ENCODE measurements at places on chromosomes 5 and 9.

DNA sequence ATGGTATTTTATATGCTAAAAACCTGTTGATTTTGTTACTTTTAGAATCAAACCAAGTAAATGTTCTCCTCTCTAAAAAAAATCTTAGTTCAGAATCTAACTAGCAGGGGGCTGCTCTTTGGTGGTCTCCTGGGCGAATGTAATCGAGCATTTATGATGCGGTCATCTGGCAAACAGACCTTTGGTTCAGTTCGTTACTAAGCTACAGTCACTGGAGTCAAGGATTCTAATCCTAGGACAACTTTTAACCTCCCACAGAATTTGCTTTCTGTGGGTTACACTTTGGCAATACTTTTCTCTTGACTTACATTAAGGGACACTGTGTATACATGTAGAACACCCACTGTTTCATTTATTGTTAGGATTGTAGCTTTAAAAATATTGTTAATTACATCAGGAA lies 26.3 kb upstream of the FREM1 start:
- no peak for DNase-seq

- no peak for DNase-seq
Measured at GRCh38 chr9:81858657-81859430, 69.4 kb upstream of the SPATA31D4 start.

GRCh38 chr5:55114061-55114460 lies 11.6 kb downstream of the GZMA start:
- no peak for DNase-seq

DNA sequence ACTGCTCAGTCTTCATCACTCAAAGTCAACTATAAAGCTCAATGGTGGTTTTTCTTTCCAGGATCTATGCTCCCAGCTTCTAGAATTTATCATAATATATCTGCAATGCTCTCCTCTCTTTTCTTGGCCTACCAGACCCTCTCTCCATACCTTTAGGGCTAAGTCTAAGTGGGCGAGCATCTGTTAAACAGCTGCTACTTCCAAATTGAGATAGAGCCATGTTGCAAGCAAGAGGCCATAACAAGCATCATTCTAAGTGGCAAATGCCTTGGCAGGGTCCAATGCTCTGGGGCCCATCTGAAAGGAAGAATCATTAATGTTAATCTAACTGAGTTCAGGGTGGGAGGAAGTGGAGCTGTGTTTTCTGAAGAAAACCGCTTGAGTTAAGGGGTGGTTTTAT lies 324.0 kb downstream of the TLR4 start:
- DNase-seq, result no peak

DNA sequence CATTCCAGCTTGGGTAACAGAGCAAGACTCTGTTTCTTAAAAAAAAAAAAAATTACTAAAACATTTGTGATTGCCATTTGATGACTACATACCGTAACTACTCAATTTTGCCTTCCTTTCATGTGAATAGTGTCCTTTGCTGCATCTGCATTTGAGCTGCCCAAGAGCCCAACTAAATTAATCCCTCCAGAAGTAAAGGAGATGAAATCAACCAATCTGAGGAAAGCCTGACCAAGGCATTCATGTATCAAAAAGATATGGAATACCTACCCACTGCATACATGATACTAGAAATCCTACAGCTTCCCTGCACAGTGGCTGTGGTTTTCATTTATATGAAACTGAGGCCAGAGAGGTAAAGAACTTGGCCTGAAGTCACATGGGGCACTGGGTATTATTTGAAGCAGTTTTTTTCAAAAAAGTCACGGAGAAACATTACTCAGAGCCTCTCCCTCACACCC lies 177.5 kb downstream of the AOPEP start:
- no peak for DNase-seq

- no peak for DNase-seq
Measured at GRCh38 chr5:114223866-114224265, 138.0 kb upstream of the KCNN2 start.

- no peak for DNase-seq
Measured at GRCh38 chr9:84394036-84394435, 53.5 kb upstream of the SLC28A3 start.

GRCh38 chr5:158811350-158811749 lies 288.4 kb downstream of the EBF1 start:
- DNase-seq, result no peak

DNA sequence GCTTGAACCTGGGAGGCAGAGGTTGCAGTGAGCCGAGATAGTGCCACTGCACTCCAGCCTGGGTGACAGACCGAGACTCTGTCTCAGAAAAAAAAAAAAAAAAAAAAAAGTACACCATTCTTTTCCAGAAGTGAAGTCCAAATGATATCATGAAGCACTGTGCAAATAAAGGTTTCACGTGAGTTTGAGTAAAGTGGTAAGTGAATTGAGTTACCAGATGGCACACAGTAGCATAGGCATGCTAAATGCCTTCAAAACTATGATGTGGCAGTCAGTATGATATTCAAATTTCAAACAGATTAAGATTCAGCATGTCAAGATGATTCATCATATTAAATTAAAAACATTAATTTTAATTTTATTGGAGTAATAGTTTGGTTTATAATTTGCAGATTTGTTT lies 195.2 kb downstream of the TAF11L14 start:
- DNase-seq, result no peak

DNA sequence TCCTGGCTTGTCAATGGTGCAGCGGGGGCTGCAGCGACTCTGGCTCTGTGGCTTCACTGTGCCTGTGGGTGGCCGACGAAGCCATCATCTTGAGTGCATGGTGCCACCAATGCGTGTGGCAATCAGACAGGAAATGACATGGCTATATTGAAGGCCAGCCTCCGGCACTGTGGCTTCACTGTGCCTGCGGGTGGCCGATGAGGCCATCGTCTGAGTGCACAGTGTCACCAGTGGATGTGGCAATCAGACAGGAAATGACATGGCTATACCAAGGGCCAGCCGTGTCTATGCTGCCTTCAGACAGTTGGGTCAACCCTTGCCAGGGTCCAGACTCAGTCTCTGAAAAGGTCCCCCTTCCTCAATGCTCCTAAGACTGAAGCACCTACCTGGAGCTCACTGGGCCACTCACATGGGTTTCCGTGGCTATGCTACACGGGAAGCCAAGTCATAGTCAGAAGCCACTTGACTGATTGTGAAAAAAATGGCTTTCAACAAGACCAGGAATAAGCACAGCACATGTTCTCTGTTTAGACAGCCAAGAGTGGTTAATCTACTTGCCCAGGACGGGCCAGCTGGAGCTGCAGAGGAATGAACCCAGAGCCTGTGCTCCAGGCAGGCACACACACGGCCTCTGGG lies 67.5 kb upstream of the S1PR3 start:
- DNase-seq, result no peak

DNA sequence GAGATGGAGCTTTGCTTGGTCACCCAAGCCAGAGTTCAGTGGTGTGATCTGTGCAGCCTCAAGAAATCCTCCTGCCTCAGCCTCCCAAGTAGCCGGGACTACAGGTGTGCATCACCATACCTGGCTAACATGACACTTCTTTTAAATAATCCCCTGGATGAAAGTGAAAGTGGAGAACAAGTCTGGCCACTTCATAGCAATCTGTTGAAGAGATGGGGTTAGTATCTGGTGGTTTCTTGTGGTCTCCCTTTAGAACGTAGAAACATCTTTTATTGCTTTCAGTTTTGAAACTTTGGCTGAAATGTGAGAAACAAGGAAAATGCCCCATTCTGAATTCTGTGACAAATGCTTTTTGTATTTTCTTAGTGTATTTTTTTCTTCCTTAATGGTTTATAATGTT lies 452.5 kb upstream of the RIOK2 start:
- no peak for DNase-seq

GRCh38 chr9:105254226-105254625 lies 9.8 kb downstream of the SLC44A1 start:
- no peak for DNase-seq

- DNase-seq, result no peak
Measured at GRCh38 chr5:152953788-152954483, 536.5 kb upstream of the GRIA1 start.

DNA sequence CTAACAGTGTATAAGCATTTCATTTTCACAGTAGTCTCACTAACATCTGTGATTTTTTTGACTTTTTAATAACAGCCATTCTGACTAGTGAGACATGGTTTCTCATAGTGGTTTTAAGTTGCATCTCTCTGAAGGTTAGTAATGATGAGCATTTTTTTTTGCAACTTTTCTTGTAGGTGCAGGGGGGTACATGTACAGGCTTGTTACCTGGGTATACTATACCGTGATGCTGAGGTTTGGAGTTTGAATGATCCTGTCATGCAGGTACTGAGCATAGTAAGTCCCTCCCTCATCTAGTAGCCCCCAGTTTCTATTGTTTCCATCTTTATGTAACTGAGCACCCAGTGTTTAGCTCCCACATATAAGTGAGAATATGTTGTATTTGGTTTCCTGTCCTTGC lies 444.6 kb upstream of the DAB2 start:
- DNase-seq, result no peak

- DNase-seq, result no peak
Measured at GRCh38 chr9:79953908-79954307, 382.1 kb downstream of the TLE4 start.

DNA sequence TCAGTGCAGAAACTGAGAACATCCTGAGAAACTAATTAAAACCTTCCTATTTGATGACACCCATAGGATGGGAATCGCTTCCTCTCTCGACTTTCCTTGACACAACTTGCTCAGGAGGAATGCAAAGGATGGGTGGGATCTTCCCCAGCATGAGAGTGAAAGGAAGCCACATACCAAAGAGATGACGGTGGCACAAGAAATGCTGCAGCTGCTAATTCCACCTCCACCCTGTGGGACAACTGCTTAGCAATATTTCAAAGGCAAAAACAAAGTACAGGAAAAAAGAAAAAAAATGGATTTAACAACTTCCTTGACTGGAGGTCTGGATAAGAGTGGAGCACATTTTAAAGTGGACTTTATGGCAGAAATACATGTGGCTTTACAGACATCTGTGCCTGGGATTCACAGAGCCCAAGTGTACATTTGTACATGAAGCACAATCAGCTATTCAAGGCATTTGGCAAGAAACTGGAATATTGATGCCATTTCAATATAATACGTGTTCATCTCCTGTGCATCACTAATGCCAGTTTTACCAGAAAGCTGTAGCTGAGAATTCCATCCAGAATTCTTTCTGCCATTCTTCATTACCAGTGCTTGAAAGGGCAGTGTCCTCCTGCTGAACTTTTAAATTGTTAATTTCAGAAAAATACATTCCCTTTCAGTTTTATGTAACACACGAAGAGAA lies 359.2 kb upstream of the ACTBL2 start:
- no peak for DNase-seq

GRCh38 chr9:87842878-87843585 lies 39.6 kb upstream of the SPATA31E1 start:
- DNase-seq, result no peak

DNA sequence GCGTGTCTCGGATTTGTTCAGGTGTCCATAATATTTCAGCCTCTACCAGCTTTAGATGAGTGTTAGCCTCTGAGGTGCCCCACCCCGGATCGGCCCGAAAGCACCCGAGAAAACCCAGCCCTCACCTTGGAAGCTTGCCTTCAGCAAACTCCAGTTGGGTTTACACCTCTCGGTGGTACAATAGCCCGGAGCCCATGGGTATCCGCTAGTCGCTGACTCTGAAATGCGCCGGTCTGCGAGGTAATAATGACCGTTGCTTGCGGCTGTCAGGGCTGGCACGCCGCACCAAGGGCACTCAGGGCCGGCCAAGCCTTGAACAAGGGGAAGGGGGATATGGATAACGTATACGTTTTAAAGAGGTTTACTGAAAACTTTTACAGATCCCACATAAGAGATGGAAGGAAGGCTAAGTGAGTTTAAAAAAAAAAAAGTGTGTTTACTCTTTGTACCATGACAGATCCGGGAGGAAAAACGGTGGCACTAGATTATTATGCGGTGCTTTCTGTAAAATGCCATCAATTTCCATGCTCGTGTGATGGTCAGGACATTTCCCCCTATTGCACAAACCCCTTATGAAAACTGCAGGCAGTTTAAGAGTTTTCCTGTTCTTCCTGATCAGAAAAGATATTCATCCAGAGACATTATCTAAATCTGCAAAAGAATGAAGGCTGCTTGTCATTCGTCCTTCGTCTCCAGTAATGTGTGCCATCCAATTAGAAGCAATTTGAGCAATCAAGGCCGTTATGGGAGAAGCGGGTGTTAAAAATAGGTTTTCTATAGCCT lies 124.2 kb downstream of the TMEM161B start:
- no peak for DNase-seq

GRCh38 chr5:149605354-149605997 lies 24.2 kb downstream of the ARHGEF37 start:
- DNase-seq, result no peak

- no peak for DNase-seq
Measured at GRCh38 chr9:6029604-6030274, 14.3 kb upstream of the RANBP6 start.

GRCh38 chr9:112861638-112862555 lies 28.8 kb downstream of the SLC46A2 start:
- peak; percentile 58 for DNase-seq

- DNase-seq, result peak; percentile 18
Measured at GRCh38 chr9:134321946-134322741, 4.1 kb upstream of the RXRA start.

GRCh38 chr5:129120158-129120581 lies 25.6 kb downstream of the ISOC1 start:
- no peak for DNase-seq

DNA sequence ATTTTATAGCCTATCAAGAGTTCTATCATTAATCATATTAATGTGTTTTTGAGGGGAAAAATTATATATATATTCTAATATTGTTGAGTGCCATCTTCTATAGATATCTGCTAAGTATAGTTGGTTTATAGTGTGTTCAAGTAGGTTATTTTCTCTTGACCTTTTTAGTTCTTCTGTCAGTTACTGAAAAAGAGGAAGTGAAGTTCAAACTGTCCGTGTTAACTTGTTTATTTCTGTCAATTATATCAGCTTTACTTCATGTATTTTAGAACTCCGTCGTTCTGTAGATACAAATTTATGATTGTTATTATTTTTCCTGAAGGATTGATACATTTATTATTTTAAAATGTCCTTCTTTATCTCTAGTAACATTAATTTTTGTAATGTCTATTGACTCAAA lies 1209.1 kb downstream of the CDH12 start:
- no peak for DNase-seq

GRCh38 chr9:134930398-134930797 lies 12.7 kb upstream of the FCN1 start:
- DNase-seq, result no peak

GRCh38 chr9:7676609-7677156 lies 122.9 kb downstream of the DMAC1 start:
- no peak for DNase-seq

- DNase-seq, result no peak
Measured at GRCh38 chr9:123832858-123833650, 96.9 kb downstream of the DENND1A start.

DNA sequence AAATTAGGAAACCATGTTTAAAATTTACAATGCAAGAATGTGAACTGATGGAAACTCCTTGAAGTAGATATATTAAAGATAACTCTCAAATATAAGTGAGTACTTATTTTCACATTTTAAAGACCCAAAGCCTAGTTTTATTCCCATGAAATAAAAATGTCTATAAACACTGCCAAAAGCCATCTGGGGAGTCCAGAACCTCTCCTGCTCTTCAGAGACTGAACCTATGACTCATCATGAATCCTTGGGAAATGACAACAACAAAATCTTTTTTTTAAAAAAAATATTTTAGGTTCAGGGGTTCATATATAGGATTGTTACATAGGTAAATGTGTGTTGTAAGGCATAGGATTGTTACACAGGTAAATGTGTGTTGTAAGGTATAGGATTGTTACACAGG lies 33.8 kb upstream of the FYB1 start:
- no peak for DNase-seq

All from tibial artery (tissue), 4 donors.